ENCODE measurements at places on chromosomes 3 and 15.

DNA sequence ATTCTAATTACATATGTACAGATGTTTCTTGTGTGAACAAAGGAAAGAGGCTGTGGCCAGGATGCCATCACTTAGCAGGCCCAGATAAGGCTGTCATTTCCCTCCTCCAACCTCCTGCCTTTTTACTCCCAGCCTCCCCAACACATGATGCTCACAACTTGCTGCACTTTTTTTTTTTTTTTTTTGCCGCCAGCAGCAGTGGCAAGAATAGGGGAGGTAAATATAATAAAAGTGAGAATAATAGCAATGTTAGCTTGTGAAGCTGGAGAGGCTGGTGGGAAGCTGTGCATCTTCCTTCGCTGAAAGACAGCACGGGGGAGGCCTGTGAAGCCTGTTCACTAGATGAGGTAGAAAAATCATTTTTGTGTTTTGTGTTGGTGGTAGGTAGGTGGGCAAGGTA, 42.5 kb upstream of the MYO5C start:
- DNase-seq = no peak

DNA sequence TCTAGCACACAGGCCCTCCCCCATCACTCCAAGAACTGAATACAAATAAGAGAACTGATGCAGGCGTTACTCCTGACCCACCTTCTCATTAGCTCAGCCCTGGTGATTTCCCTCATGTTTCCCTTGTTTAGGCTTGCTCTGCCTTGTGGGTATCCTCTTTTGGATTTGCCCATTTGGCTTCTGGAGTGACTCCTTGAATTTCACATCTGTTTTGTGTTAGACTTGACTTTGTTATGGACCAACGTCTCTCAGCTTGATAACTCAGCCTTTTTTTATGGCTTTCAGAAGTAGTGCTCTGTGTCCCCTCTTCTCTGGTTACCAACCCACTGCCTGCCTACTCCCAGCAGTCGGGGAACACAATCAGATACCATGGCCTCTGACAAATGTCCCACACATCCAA, 11.3 kb upstream of the TMOD3 start:
- DNase-seq = no peak

- no peak for DNase-seq
These were observed 518.8 kb upstream of the ZNF385D start for GRCh38 chr3:22269831-22270230.

DNA sequence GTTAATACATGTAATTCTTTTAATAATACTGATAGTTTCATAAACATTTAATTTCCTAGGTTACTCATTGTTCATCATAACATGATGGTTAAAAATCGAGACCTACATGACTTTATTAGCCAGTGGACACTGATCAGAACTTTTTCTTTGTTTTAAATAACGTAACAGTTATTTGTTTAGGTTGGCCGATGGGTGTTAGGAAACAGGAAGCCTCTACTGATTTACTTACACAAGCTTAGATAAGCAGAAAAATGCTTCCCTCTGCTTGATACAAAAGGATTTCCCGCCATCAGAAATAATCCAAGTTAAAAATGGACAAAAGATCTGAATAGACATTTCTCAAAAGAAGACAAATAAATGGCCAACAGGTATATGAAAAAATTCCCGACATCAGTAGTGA, 16.6 kb upstream of the APH1B start:
- no peak for DNase-seq
